ENCODE measurements at places on chromosomes 5 and 9. TPM values are rescaled to one million over a fixed set of nuclear protein-coding genes. Genes with fewer than 3 reads are reported as not detected.
A peak's percentile ranks its signal among the peaks of the same experiment; 100 is the strongest.

The BARHL1 gene
- polyA plus RNA-seq: not detected

The RASGRF2 gene
- 16.9 TPM for polyA plus RNA-seq

The PTPRD gene
- not detected for polyA plus RNA-seq

DNA sequence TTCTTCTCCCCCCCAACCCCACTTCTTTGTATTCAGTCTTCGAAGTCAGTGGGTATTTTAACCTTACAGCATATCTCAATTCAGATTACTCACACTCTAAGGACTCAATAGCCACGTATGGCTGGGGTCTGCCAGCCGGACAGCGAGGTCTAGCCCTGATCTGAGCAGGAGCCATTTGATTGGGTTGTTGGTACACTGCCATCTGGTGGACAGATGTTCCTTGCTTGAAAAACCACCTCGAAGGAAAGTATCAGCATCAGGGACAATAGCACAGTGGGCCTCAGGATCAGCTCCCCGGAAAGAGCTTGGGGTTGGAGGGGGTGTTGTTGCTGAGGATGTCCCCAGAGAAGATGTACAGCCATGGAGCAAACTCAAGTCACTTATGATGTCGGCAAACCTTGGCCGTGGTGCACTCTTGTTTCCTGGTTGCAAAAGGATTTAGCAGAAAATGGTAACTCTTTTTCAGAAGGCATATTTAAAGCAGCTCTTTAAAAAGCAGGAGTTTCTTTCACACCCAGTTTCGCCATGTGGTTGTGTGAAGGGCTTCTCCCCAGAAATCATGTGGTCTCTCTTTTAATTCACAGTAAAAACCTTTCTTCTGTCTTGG lies 31.7 kb upstream of the KCNMB1 start:
- H3K36me3 ChIP-seq: no peaks in the 10 kb centered on the region
- no peaks in the 10 kb centered on the region for H3K27me3 ChIP-seq
- H3K27ac ChIP-seq: no peak overlapping the region
- H3K4me3 ChIP-seq: no peak overlapping the region
- peak; percentile 53 for DNase-seq
